CD4-positive, alpha-beta T cell (primary cell): ENCODE measurements at places on chromosomes 16 and 17.

GRCh38 chr17:3532106-3532858, 25.3 kb downstream of the TRPV3 start:
- DNase-seq = no peak

- DNase-seq = no peak
Observed at GRCh38 chr17:74235040-74235581, 21.7 kb downstream of the TTYH2 start.

DNA sequence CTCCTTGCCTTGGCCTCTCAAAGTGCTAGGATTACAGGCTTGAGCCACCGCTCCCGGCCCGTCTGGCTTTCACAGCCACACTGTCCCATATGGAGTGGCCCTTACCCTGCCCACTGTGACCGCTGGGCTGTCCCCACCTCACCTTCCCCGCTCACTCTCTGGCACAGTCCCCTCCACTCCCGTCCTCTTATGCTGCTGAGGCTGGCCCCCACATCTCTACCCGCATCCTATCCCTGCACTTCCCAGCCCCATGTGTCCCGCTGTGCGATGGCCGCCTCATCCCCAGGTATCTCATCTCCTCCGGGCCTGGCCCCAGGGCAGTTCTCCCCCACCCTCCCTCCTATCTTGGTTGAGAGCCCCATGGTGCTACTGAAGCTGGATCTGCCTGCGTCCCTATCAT, 93.2 kb downstream of the PGS1 start:
- no peak for DNase-seq

- DNase-seq = peak; percentile 22
Observed at GRCh38 chr17:41404024-41404671, 6.7 kb upstream of the KRT31 start.

- DNase-seq = no peak
Observed at GRCh38 chr16:63200940-63201339, 1164.7 kb upstream of the CDH8 start.
